ENCODE measurements at places on chromosomes 12 and 14. TPM values are rescaled to one million over a fixed set of nuclear protein-coding genes. Genes with fewer than 3 reads are reported as not detected.

DNA sequence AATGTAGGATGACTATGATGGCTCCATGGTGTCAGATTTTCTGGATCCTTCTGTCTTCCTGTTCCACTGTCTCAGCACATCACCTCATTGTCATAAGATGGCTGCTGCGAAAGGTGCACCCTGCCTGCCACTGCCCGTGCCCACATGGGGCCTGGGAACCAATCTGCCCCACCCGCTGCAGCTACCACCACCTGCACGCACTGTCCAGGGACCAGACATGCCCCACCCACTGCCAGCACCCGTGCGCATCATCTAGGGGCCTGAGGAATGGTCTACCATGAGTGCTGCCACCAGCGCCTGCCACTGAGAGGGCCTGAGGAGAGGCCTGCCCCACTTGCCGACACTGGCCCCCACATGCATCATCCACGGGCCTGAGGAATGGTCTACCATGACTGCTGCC lies 23.8 kb downstream of the CYP46A1 start:
- H3K27me3 ChIP-seq: peaks cover 5% of the 10 kb centered on the region
- no peak for DNase-seq
- H3K4me1 ChIP-seq: no peaks in the 10 kb centered on the region
- H3K4me3 ChIP-seq: no peak overlapping the region
- H3K36me3 ChIP-seq: peaks cover 6% of the 10 kb centered on the region

GRCh38 chr12:124175704-124176103 lies 119.2 kb upstream of the RFLNA start:
- no peaks in the 10 kb centered on the region for H3K36me3 ChIP-seq
- no peak overlapping the region for H3K27ac ChIP-seq
- peaks cover 6% of the 10 kb centered on the region for H3K27me3 ChIP-seq
- H3K4me3 ChIP-seq: no peak overlapping the region

- no peaks in the 10 kb centered on the region for H3K36me3 ChIP-seq
- DNase-seq: no peak
- H3K4me1 ChIP-seq: no peaks in the 10 kb centered on the region
- no peak overlapping the region for H3K27ac ChIP-seq
- no peaks in the 10 kb centered on the region for H3K27me3 ChIP-seq
Measured at GRCh38 chr14:43042408-43042807, 1435.7 kb downstream of the LRFN5 start.

DNA sequence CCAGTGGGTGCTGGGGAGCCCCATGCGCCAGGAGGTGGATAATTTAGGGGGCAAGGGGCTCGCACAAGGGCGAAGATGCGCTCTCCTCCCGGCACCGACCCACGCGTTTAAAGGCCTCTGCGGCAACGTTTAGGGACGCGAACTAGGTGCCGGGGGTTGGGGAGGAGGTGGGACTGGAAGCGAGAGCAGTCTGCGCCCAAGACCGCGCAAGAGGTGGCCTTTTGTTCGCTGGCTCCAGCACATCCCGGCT lies 1.3 kb downstream of the SLC38A1 start:
- no peaks in the 10 kb centered on the region for H3K27me3 ChIP-seq
- no peak overlapping the region for H3K4me3 ChIP-seq
- no peak overlapping the region for H3K27ac ChIP-seq
- peaks cover 37% of the 10 kb centered on the region for H3K36me3 ChIP-seq
- peak; percentile 49 for DNase-seq
- peaks cover 39% of the 10 kb centered on the region for H3K4me1 ChIP-seq

MSRB3 gene
- total RNA-seq: not detected

NYNRIN gene
- 0.21 TPM for total RNA-seq
